ENCODE measurements at places on chromosomes 3 and 15. TPM values are rescaled to one million over a fixed set of nuclear protein-coding genes. Genes with fewer than 3 reads are reported as not detected.

Gene CHRD
- total RNA-seq, result not detected

Gene DHFR2
- 9.0 TPM for total RNA-seq

Gene GOLGA8S
- 0.31 TPM for total RNA-seq

Gene CKMT1A
- total RNA-seq, result not detected

Gene SLITRK3
- not detected for total RNA-seq

Gene OR5K2
- total RNA-seq, result not detected

Gene PAK6
- total RNA-seq, result 0.47 TPM

GRCh38 chr3:59341459-59341858 is 291.6 kb upstream of the CFAP20DC start:
- no peaks in the 10 kb centered on the region for H3K27me3 ChIP-seq
- no peak overlapping the region for H3K4me3 ChIP-seq
- peaks cover 7% of the 10 kb centered on the region for H3K4me1 ChIP-seq
- no peaks in the 10 kb centered on the region for H3K36me3 ChIP-seq
- no peak overlapping the region for H3K27ac ChIP-seq

DNA sequence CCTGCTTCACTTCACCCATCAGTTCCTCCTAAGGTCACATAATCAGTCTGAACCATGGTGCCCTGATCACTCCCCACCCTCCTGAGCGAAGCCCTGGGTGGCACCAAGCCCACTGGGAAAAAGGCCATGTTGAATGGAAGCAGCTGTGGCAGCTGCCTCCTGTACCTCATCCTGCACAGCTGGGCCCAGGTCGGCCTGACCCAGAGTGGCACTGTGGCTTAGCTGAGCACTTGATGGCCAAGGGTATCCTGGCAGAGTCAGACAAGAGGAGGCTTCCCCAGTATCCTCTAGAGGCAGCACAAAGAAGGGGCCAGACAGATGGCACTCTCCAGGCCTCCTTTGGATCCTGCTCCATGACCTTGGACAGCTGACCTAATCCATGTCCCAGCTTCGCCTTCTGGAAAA is 68.4 kb downstream of the TLE3 start:
- peaks cover 7% of the 10 kb centered on the region for H3K4me1 ChIP-seq
- DNase-seq, result no peak
- no peaks in the 10 kb centered on the region for H3K36me3 ChIP-seq

GRCh38 chr3:57154470-57155309 is 10.5 kb downstream of the IL17RD start:
- H3K4me3 ChIP-seq, result no peak overlapping the region
- peaks cover 45% of the 10 kb centered on the region for H3K27me3 ChIP-seq
- no peaks in the 10 kb centered on the region for H3K36me3 ChIP-seq
- H3K4me1 ChIP-seq, result peaks cover 15% of the 10 kb centered on the region
- no peak for DNase-seq
- no peak overlapping the region for H3K27ac ChIP-seq

DNA sequence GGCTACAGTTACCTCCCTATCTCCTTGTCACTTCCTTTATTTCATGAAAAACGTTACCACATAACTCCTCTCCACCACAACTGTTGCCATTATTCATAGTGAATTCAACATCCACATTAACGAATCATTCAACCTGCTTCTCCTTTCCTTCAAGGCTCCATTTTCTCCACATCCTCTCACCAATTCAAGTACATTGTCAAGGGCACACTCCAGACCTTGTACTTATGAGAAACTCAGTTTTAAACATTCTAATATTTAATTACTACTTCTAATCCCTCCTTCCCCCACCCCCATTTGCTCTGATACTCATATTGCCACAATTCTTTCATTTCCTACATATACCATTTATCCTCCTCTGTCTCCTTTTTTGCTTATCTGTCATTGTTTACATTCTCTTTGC is 871.2 kb downstream of the TUSC7 start:
- H3K27ac ChIP-seq, result no peak overlapping the region
- H3K36me3 ChIP-seq, result no peaks in the 10 kb centered on the region
- no peaks in the 10 kb centered on the region for H3K27me3 ChIP-seq

DNA sequence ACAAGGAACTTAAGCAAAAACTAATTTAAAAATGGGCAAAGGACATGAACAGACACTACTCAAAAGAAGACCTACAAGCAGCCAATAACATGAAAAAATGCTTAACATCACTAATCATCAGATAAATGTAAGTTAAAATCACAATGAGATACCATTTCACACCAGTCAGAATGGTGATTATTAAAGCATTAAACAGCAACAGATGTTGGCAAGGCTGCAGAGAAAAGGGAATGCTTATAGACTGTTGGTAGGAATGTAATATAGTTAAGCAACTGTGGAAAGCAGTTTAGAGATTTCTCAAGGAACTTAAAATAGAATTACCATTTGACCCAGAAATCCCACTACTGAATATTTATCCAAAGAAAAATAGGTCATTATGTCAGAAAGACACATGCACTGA is 482.2 kb downstream of the SQOR start:
- no peak for DNase-seq
- no peaks in the 10 kb centered on the region for H3K4me1 ChIP-seq
- H3K27me3 ChIP-seq, result no peaks in the 10 kb centered on the region
- H3K4me3 ChIP-seq, result no peak overlapping the region

DNA sequence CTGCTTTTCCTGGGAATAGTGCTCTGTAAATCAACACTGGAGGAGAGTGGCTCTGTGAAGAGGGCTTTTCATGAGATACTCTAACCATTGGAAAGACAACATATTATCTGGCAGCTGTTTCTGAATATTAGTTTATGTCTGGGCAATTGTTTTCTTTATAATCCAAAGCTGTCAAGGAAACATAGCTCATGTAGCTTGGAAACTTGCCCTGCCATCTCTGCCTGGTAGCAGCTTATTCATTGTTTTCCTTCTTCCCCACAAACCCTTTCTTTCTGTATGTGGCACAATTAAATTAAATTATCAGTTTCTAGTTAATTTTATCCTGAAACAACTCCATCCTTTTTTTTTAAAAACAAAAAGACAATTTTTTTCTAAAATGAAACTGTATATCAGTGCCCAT is 160.0 kb downstream of the EDEM1 start:
- no peak for DNase-seq
- no peak overlapping the region for H3K27ac ChIP-seq
- no peaks in the 10 kb centered on the region for H3K4me1 ChIP-seq
- no peak overlapping the region for H3K4me3 ChIP-seq
- H3K27me3 ChIP-seq, result peaks cover 4% of the 10 kb centered on the region
- H3K36me3 ChIP-seq, result no peaks in the 10 kb centered on the region

DNA sequence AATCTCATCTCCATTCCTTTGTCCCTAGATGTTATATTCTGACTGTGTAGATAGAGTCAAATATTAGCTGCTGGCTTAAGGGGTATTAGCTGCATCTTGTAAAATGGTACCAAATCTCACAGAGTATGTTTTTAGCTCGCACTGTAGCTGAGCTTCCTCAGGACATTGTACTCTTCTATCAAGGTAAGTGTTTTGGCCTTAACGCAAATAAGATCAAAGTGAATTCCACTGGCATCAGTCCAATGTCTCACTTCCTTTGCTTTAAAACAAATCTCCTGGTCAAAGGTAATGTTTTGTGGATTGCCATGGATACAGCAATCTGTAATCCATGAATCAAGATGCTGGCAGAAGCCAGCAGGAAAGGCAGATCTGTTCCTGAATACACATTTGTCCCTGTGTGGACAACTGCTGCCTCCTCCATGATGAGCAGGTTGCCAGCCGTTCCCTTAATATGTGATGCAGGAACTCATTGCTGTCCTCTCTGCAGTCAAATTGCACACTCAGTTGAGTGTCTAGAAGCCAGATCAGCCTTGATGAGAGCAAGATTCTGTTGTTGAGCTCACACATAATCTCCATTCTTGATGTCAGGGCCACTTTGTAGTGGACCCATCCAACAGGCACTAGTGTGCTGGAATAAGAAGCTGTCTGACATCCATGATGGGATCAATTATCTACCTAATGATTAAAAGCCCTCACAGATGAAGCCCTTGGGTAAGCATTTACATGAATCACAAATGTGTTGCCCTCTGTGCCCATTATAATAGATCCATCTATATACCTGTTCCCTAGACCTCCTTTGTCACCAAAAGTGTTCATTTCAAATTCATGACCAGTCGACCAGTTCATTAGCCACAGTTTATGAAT is 96.6 kb upstream of the AGTR1 start:
- H3K27ac ChIP-seq, result no peak overlapping the region
- H3K27me3 ChIP-seq, result no peaks in the 10 kb centered on the region
- no peaks in the 10 kb centered on the region for H3K36me3 ChIP-seq
- no peaks in the 10 kb centered on the region for H3K4me1 ChIP-seq
- no peak overlapping the region for H3K4me3 ChIP-seq

- no peaks in the 10 kb centered on the region for H3K27me3 ChIP-seq
- H3K4me3 ChIP-seq, result no peak overlapping the region
- H3K27ac ChIP-seq, result no peak overlapping the region
Measured at GRCh38 chr15:51841406-51842040, 12.1 kb downstream of the TMOD3 start.

- no peak overlapping the region for H3K4me3 ChIP-seq
- H3K27ac ChIP-seq, result no peak overlapping the region
- H3K4me1 ChIP-seq, result peaks cover 1% of the 10 kb centered on the region
- H3K27me3 ChIP-seq, result peaks cover 6% of the 10 kb centered on the region
- no peak for DNase-seq
Measured at GRCh38 chr15:100175406-100176114, 166.2 kb downstream of the ADAMTS17 start.

- no peaks in the 10 kb centered on the region for H3K4me1 ChIP-seq
- H3K36me3 ChIP-seq, result no peaks in the 10 kb centered on the region
- no peak overlapping the region for H3K4me3 ChIP-seq
- no peaks in the 10 kb centered on the region for H3K27me3 ChIP-seq
- no peak overlapping the region for H3K27ac ChIP-seq
Measured at GRCh38 chr3:94305835-94306611, 243.2 kb downstream of the NSUN3 start.

GRCh38 chr15:42387603-42388002 is 28.3 kb downstream of the CAPN3 start:
- no peak for DNase-seq
- H3K36me3 ChIP-seq, result no peaks in the 10 kb centered on the region
- H3K4me1 ChIP-seq, result no peaks in the 10 kb centered on the region
- H3K27me3 ChIP-seq, result no peaks in the 10 kb centered on the region

- H3K27ac ChIP-seq, result no peak overlapping the region
- no peak for DNase-seq
- no peaks in the 10 kb centered on the region for H3K36me3 ChIP-seq
Measured at GRCh38 chr3:144127700-144128099, 156.1 kb downstream of the DIPK2A start.

GRCh38 chr3:3113042-3113709 is 3.0 kb upstream of the IL5RA start:
- H3K4me1 ChIP-seq, result no peaks in the 10 kb centered on the region
- H3K4me3 ChIP-seq, result no peak overlapping the region
- H3K27ac ChIP-seq, result no peak overlapping the region
- peaks cover 2% of the 10 kb centered on the region for H3K27me3 ChIP-seq
- no peaks in the 10 kb centered on the region for H3K36me3 ChIP-seq
- no peak for DNase-seq

DNA sequence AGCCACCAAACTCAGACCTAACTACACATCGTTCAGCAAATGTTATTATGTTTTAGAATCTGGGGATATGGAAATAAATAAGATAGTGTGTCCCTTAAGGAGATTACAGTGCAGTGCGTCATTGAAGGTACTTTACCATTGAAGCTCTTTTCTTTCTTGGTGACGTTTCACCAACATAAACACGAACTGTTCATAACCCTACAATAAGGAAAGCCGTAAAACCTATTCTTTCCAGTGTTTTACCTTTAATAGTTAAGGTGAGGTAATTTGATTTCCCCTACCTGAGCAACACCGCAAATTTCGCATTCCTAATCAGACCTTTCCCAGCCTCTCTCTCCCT is 826 bp downstream of the CCDC66 start:
- H3K4me3 ChIP-seq, result peak overlapping the region; percentile 97
- peaks cover 15% of the 10 kb centered on the region for H3K27me3 ChIP-seq
- peaks cover 15% of the 10 kb centered on the region for H3K36me3 ChIP-seq
- peak overlapping the region; percentile 99 for H3K27ac ChIP-seq
- no peak for DNase-seq

DNA sequence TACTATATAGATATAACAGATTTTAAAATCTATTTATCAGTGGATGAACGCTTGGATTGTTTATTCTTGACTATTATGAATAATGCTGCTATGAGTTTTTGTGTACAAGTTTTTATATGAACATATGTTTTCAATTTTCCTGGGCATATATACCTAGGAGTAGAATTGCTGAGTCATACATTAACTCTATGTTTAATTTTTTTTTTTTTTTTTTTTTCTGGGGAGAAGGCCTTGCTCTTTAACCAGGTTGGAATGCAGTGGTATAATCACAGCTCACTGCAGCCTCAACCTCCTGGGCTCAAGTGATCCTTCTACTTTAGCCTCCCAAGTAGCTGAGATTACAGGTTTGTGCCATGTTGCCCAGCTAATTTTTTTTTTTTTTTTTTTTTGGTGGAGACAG is 9.1 kb downstream of the CIDEC start:
- no peak overlapping the region for H3K27ac ChIP-seq
- H3K27me3 ChIP-seq, result no peaks in the 10 kb centered on the region
- no peaks in the 10 kb centered on the region for H3K4me1 ChIP-seq
- no peak overlapping the region for H3K4me3 ChIP-seq
- H3K36me3 ChIP-seq, result no peaks in the 10 kb centered on the region

DNA sequence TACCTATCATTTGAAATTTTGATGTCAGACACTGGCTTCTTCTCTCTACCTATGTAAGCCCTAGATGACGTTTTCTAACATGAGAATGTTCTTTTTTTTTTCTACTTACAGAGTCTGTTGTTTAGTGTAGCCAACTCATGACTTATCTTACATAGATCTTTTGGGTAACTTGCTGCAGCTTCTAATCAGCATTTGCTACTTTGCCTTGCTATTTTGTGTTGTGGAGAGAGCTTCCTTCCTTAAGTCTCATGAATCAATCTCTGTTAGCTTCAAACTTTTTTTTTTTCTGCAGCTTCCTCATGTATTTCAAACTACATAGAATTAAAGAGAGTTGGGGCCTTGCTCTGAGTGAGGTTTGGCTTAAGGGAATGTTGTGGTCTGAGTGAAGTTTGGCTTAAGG is 568.7 kb upstream of the BCHE start:
- H3K27me3 ChIP-seq, result no peaks in the 10 kb centered on the region
- no peak overlapping the region for H3K27ac ChIP-seq
- H3K4me3 ChIP-seq, result no peak overlapping the region
- no peaks in the 10 kb centered on the region for H3K4me1 ChIP-seq
- H3K36me3 ChIP-seq, result no peaks in the 10 kb centered on the region

DNA sequence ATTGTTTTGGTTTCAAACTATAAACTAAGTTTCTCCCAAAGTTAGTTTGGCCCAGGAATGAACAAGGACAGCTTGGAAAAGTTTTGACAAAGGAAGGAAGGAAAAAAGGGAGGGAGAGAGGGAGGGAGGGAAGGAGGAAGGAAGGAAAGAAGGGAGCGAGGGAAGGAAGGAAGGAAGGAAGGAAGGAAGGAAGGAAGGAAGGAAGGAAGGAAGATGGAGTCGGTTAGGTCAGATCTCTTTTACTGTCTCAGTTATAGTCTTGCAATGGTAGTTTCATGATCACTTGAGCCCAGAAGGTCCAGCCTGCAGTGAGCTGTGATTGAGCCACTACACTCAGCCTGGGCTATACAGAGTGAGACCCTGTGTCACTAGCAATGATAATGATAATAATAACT is 12.3 kb upstream of the UBXN7 start:
- H3K27ac ChIP-seq, result no peak overlapping the region
- H3K27me3 ChIP-seq, result no peaks in the 10 kb centered on the region
- H3K4me3 ChIP-seq, result no peak overlapping the region
- no peak for DNase-seq
- peaks cover 18% of the 10 kb centered on the region for H3K4me1 ChIP-seq
- H3K36me3 ChIP-seq, result no peaks in the 10 kb centered on the region

GRCh38 chr3:11612515-11613188 is 31.1 kb downstream of the VGLL4 start:
- H3K4me3 ChIP-seq, result no peak overlapping the region
- no peak for DNase-seq
- peaks cover 7% of the 10 kb centered on the region for H3K36me3 ChIP-seq
- no peaks in the 10 kb centered on the region for H3K27me3 ChIP-seq

- H3K27ac ChIP-seq, result no peak overlapping the region
- H3K36me3 ChIP-seq, result no peaks in the 10 kb centered on the region
- no peak overlapping the region for H3K4me3 ChIP-seq
- DNase-seq, result no peak
Measured at GRCh38 chr3:197381371-197381770, 83.0 kb upstream of the DLG1 start.

Measured in activated CD4-positive, alpha-beta T cell treated with anti-CD3 and anti-CD28 coated beads, Interleukin-2, amount 10 ng/mL, durations not matched to agents 7 days and 5 days (primary cell).